RCC 7860 (cell line): ENCODE measurements at places on chromosomes 3 and 15.
A peak's percentile ranks its signal among the peaks of the same experiment; 100 is the strongest.

GRCh38 chr15:88681610-88682221, 42.9 kb downstream of the ISG20 start:
- DNase-seq, result no peak

DNA sequence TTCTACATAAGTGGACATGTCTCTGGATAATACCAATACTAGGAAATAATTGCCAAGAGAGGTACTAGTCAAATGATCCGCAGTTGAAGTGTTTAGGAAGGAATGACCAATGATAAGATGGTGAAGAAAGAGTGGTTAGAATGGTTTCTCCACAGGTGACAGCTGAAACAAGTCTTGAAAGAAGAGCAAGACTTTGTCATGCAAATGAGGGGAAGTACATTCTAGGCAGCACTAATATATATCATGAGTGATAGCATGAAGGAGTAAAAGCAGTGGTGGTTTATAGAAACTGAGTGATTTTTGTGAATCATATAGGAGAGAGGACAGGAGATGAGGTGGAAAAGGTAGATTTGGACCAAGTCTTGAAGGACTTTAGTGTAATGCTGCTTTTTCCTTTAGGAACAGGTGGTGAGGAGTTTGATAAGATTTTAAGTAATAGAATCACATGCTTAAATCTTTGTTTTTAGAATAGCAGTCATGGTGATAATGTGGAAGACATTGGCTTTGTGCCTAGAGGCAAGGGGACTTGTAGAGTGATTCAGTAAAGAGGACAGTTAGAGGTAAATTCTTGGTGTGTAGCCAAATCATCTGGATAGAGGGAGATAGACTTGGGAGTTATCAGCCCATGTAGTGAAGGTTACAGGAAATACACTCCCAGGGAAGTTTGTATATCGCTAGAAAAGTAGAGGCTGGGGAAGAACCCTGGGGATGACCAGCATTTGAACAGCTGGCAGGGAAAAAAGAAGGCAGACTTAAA, 31.9 kb downstream of the SLMAP start:
- DNase-seq, result peak; percentile 84

DNA sequence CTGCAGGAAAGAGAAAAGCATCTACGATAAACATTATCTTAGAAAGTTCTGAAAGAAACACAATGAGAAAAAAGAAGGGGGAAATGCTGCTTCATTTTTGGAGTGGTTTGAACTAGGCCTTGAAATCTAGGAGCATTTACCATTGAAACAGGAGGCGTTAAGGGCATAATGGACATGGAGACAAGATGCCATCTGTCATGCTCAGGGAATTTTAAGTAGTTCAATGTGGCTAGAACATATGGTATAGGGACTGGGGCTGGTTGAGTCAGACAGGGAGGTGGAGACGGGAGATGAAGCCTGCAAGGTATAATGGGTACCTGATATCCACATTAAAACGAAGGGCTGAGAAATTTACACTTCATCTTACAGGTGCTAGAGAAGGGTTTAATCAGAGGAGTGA, 10.4 kb upstream of the PLAAT1 start:
- DNase-seq, result no peak

DNA sequence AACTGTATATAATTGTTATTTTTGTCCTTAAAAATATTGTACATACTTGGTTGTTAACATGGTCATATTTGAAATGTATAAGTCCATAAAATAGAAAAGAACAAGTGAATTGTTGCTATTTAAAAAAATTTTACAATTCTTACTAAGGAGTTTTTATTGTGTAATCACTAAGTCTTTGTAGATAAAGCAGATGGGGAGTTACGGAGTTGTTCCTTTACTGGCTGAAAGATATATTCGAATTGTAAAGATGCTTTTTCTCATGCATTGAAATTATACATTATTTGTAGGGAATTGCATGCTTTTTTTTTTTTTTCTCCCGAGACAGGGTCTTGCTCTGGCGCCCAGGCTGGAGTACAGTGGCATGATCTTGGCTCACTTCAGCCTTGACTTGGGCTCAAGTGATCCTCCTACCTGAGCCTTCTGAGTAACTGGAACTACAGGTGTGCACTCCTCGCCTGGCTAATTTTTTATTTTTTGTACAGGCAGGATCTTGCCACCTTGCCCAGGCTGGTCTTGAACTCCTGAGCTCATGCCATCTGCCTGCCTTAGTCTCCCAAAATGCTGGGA, 10.7 kb downstream of the NFKBIZ start:
- no peak for DNase-seq

- no peak for DNase-seq
These were observed 55.9 kb downstream of the PDIA5 start for GRCh38 chr3:123122525-123123315.

DNA sequence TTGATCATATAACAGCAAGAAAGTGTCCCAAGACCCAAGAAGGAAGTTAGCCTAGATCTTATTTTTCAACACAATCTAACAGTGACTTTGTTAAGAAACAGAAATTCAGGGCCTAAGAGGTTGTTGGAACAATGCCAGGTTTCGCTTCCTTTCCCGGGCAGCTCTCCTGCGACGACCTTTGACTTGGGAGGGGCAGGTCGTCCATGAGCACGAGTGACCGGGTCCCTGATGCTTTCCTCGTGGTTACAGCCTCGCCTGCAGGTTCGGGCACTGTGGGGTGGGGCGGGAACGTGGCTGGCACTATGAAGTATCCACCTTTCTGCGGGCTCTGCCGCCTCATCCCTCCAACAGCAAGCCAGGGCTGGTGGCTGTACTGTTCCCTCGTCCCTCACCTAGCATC, 90.1 kb upstream of the RGMA start:
- no peak for DNase-seq

DNA sequence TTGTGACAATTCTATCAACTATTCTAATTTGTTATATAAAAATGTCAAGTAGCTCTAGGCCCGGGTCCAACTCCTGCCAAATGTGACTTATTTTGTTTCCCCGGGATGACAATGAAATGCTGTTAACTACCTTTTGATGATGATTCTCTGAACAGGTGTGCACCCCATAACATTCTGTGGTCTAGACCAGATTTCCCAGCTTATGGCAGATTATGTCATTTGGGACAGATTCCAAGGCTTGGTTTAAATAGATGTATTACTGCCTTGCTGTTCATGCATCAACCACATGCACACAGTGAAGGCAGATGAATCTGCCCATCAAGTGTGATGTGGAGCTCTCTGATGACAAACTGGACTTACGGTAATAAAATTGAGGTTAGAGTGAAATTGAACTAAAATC, 150.5 kb downstream of the MECOM start:
- DNase-seq, result no peak

DNA sequence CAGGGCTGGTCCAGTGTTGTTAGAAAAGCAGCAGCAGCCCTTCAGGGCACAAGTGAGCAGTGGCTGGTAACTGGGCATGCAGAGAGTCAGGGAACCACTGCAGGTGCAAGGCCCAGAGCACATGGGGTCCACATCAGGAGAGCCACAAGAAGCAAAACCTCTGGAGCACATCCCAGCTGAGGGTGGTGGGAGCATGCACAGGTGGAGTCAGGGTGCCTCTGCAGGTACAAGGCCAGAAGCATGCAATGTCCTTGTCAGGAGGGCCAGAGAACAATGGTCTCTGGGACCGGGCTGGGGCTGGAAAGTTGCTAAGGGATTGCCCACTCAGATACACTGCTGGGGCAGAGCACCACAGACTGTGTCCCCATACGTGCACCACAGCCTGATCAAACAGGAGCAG, 226.1 kb upstream of the UBE2E2 start:
- DNase-seq, result no peak

DNA sequence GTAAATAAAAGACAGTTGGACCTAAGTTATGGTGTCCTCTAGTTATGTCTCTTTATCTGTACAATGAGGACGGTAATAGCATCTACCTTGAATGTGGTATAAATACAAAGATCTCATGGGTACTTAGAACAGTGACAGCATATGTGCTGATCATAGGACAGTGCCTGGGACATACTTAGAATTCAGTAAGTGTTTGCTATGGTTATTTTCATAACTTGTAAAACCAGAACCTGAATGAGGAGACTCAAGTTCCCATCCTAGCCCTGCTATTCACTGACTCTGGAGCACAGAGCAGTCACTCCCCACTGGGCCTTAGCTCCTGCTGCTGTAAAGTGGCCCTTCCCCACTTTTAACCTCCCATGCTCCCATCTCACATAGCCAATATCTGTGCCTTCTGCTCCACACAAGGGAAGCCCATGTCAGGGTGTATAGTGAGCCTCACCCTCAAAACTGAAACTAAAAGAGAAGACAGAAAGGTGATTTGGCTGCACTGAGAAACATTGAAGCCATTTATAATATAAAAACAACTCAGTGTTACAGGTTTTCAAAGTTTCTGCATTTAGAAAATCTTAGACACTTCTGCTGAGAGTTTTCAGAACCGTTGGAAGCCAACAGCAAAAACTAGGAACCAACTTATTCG, 225.4 kb upstream of the UBE2E2 start:
- DNase-seq, result no peak

DNA sequence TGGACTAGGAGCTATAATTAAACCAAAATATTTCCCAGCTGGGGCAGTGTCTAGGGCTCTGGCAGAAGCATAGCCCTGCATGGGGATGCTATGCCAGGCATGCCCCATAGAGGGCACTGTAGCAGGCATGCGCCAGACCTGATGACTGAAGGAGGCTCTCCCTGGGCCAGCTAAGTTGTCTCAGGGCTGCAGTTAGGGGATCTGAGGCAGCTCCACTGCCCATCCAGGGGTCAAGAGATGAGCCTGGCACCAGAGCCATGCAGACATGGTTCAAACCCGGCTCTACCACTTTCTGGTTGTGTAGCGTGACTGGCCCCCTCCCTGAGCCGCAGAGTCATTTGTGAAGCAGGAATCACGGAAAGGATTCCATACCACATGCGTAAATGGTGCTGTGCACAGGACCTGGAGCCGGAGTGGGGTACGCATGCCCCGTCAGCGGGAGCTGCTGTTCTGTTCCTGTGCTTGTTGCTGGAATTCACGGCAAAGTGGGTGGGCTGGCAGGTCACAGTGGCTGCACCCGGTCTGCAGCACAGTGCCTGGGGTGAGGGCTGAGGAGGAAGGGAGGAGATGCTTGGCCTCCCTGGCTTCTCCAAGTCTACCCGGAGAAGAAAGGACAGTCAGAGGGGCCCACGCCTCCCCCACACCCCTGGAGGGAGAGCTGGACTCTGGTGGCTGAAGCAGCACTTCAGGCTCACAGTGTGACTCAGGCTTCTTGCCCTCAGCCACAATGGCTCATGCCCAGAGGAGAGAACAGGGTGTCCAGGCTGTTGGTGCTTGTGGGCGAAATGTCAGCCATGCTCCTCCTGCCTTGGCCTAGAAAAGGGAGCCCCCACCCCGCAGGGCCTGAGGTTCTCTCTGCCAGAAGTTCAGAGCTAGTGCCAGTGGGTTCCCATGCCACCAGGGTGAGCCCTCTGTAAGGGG, 43.1 kb downstream of the DNASE1L3 start:
- peak; percentile 14 for DNase-seq

GRCh38 chr3:185789134-185789533, 35.7 kb downstream of the IGF2BP2 start:
- DNase-seq, result no peak

GRCh38 chr3:60696428-60697125, 554.7 kb downstream of the FHIT start:
- no peak for DNase-seq

DNA sequence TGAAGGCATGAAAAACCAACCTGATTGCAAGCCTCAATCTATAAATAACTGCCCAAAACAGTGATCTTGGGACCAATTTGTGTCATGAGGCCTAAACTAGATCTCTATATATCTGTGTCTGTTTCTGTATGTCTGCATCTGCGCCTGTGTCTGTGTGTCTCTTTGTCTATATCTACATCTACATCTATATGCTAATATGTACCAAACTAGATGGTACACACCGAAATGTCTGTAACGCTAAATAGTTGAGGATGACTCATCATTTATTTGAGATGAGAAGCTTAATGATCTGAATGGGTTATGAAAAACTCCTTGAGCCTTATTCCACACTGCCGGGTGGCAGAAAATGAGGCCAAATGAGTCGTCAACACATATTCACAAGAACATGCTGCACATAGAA, 982.3 kb downstream of the ROBO2 start:
- no peak for DNase-seq

- no peak for DNase-seq
These were observed 35.5 kb downstream of the CADPS start for GRCh38 chr3:62839748-62840147.

DNA sequence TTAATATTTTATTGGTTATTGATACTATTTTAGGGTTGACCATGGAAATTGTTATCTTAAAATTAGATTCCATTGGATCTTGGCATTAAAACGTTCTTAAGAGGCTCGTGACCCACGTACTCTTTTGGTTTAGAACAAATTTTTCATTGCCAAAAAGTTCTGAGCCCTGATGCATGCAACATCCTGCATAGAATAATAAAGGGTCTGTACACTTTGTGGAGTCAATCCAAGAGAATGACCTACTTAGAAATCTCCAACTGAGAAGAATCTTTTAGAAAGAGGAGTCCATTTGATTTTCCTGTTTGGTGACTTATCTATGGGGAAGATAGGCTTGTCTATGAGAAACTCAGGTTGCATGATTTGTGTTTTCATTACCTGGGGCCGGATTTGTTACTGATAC, 404.2 kb upstream of the RGMA start:
- no peak for DNase-seq

DNA sequence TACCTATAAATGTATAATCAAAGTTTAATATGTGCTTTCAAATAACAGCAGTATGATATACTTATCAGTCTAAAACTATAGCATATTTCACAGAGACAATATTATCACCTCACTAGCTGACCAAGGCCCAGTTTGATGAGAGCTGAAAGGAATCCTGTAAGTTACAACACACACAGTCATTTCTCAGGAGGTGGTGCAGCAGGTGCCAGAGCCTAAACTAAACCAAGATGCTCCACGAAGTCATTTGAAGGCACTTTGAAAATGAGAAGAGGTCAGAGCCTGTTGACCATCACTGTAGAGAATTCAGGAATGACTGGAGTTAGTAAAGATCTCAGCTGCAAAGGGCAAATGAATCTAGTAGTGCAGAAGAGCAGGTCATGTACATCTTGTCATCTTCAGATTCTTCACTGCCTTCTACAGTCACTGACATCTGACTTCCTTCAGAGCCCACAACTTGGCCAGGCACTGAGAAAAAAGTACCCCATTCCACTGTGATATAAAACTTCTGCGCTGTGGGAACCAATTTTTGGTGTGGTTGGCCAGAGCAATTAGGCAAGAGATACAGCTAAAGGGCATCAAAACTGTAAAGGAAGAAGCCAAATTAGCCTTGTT, 7.9 kb downstream of the GBE1 start:
- DNase-seq, result no peak

GRCh38 chr15:97082830-97083229, 752.3 kb downstream of the NR2F2 start:
- no peak for DNase-seq
